ENCODE measurements at places on chromosomes 3 and 15.

- no peak for DNase-seq
These were observed 138.8 kb downstream of the ZNF609 start for GRCh38 chr15:64599226-64599625.

GRCh38 chr3:150141790-150142326 lies 171.2 kb upstream of the PFN2 start:
- DNase-seq = no peak

GRCh38 chr15:58734859-58735258 lies 14.6 kb downstream of the ADAM10 start:
- no peak for DNase-seq

DNA sequence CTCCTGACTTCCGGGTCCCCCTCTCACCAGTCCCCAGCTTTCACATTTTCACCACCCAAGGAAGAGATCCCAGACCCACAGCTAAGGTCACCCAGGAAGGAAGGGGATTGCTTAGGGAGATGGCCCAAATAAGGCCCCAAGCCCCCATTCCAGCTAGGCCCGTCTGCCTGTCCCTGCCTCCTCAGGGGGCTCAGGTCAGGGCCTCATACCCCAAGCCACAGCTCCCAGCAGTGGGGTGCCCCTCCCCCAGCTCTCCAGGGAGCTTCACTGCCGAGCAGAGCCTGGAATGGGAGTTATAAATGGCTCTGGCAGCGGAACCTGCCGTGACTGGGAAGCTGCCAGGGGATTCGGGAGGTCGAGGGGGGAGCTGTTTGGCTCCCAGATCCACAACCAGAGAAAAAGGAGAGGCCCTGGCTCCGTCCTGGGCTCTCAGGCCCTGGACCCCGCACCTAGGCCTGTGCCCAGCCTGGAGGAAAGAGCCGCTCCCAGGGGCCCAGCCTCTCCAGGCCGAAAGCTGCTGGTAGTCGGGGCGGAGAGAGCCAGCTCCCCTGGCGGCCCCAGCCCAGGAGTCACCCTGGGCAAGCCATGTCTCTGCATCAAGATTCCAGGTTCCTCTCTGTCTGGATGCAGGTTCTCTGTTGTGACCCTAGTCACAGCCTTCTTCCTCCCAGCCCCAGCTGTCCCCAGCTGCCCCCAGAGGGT lies 550 bp downstream of the CCDC9B start:
- no peak for DNase-seq

DNA sequence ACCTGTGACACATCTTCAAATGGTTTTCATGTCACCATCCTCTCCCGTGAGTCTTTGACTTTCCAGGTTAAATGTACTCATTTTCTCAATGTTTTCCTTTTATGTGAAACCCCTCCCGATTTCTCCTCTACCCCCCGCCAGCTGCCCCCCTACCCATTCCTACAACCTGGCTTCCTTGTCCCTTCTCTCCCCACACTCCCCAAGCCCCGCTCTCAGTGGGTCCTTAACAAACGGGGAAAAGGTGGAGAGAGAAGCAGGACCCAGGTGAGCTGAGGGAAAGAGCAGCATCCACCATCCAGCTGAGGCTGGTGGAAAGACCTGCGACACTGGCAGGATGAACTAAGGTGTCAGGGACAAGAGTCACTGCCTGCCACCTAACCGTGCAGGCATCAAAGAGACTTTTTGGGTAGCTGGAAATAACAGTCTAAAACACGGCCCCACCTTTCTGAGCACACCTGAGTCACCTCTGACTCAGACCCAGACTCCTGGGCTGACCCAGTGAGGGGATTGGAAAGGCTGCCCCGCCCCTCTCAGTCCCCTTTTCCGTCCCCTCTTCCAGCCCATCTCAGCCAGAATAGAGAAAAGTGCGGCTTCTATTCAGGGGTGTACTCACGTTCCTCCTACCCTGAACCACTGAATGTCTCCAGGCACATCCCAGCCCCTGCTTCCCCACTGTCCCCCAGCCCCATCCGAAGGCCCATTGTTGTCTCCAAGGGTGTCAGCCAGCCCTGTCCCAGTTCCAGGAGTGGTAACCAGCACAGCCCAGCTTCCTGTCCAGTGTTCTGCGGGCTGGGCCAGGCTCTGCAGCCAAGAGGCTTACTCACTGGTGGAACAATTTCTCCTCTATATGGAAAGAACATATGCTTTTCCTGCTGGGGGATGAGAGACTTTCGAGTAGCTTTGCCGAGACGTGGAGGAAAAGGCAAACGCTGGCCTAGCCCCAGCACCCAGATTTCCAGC lies 20.4 kb downstream of the ISG20 start:
- no peak for DNase-seq

GRCh38 chr3:102790747-102791325 lies 356.0 kb downstream of the ZPLD1 start:
- DNase-seq = no peak

- no peak for DNase-seq
These were observed 12.9 kb upstream of the MB21D2 start for GRCh38 chr3:192930577-192930976.

DNA sequence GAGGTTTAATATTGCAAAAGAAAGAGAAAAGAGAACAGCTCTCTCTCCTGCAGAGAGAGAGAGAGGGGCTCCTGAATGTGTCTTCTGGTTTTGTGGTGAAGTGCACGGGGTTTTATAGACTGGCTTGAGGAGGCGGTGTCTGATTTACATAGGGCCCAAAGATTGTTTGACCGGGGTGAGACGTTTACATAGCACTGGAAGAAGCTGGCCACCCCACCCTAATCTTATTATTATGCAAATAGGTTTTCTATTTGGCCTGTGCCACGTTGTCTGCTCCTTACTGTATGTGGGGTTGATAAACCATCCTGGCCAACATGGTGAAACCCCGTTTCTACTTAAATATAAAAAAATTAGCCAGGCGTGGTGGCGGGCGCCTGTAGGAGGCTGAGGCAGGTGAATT lies 268.6 kb downstream of the SV2B start:
- DNase-seq = no peak

DNA sequence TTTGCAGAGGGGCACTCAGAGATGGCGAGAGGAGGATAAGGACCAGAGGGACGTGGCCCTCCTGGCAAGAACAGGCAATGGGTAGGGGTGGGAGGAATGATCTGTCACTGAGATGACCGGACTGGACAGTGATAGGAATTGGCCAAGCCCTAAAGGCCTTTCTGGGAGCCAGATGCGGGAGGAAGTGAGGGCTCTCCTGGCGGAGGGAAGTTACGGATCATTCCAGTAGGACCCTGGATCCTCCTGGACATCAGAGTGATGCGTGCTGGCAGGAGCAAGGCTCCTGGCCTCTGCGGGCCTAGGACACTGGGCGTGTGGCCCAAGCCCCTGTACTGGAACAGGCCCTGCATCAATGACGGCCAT lies 23.4 kb downstream of the KIF7 start:
- DNase-seq = no peak

DNA sequence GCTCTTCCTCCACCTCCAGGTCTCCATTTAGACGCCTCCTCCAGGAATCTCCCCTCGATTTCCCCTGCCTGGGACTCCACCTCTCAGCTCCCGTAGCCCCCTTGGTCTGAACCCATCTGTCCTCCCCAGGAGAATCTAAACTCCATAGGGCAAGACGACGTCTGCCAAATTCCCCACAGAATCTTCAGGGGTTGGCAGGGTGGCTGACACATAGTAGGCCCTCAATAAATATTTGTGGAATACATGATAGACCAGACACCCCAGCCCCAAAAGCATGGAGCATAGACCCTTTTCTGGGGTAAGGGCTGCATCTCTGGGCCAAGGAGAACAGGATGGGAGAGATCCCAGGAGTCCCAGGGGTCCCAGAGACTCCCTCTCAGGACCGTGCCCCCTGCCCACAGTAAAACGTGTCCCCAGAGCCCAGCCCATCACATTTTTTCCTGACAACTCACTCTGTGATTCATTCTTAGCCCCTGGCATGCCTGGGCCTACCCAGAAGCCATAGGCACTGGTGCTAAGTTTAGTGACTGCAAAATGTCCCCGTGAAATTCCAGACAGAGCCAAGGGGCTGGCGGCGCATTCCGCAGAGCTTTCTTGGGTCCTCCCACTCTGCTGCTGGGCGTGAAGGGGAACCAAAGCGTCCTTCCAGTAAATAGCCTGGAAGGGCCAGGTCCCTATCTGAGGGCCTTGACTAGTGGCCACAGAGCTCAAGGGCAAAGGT lies 78.0 kb upstream of the SLC6A6 start:
- no peak for DNase-seq

DNA sequence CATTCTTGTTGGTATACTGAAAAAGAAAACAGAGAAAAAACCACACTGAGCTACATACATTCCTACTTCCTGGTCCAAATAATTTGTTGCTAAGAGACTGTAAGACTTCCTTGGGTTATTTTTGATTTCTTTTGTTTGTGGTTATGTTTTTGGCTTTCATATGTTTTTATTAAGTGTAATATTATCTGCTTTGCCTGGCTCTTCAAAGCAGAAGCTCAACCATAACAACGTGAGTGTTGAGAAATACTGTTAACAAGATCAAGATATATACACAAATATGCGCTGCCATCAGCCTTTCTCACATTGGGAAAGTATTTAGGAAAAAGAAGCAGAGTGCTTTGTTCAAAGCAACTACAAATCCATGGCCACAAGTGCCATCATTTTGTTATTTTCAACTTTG lies 556.2 kb upstream of the CBLB start:
- no peak for DNase-seq

GRCh38 chr15:40055576-40056293 lies 16.8 kb upstream of the SRP14 start:
- no peak for DNase-seq
